Hypothalamus (tissue), 51 donors: ENCODE measurements at places on chromosomes 7 and 10.

DNA sequence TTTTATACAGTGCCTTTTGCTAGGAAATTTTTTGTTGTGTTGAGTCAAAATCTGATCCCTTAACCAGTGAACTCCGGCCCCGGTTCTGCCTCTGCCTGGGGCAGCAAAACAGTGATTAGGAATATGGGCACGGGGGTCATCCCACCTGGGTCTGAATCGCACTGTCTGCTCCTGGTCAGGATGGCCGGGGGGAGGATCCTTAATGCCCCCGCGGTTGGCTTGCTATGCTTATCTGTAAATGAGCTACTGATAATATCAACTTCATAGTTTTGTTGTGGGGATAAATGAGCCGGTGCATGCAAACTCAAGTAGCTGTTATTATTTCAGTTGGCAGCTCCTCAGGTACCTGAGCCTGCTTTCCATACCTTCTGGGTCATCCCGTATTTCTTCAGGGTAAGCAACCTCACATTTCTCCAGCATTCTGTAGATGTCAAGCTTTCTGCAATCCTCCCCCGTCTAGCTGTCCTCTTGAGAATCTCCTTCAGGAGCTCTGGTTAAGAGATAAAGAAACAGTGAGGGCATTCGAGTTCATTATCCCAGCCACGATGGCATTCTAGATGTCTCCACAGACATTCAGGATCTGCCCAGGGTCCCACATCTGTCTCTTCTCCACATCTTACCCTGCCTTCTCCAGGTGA is 592.2 kb downstream of the SDK1 start:
- DNase-seq, result no peak

DNA sequence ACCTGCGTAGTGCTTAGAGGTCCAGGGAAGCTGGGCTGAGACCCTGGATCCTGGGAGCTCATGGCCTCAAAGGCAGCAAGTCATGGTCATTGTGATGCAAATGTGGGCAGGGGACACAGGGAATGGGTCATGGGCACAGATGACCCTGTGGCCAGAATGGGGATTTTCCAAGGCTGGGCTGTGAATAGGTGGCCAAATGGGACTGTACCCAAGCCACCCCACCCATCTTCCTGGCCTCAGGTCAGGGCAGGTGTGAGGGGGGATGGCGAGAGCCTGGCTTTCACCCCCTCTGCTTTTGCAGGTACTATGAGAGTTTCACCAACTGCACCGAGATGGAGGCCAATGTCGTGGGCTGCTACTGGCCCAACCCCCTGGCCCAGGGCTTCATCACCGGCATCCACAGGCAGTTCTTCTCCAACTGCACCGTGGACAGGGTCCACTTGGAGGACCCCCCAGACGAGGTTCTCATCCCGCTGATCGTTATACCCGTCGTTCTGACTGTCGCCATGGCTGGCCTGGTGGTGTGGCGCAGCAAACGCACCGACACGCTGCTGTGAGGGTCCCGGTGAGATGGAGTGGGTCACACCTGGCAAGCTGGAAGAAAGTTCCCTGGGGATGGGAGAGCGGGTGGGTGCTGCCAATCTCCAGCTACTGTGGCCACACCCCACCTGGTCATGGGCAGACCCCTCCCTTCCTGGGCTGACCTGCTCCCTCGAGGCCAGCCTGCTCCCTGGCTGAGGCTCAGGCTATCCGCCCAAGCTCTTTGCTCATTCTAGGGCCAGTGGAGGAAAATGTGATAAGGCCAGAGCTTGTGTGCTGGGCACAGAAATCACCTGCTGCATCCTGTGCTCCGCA is 25.5 kb downstream of the RAMP3 start:
- DNase-seq, result no peak

DNA sequence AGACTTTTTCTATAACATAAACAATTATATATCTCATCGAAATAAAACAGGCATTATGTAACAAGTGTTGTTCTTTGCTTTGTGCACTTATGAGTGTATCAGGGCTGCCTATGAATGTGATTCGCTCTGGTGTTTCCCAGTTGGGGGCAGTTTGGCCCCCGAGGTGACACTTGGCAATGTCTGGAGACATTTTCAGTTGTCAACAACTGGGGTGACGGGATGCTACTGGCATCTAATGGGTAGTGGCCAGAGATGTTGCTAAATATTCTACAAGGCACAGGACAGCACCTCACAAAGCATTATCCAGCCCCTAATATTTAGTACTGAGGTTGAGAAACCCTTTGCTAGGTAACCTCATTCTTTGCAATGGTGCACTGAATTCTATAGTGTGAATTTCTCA is 83.3 kb downstream of the PLCE1 start:
- DNase-seq, result no peak

GRCh38 chr7:138521837-138522461 is 61.9 kb downstream of the TRIM24 start:
- no peak for DNase-seq

DNA sequence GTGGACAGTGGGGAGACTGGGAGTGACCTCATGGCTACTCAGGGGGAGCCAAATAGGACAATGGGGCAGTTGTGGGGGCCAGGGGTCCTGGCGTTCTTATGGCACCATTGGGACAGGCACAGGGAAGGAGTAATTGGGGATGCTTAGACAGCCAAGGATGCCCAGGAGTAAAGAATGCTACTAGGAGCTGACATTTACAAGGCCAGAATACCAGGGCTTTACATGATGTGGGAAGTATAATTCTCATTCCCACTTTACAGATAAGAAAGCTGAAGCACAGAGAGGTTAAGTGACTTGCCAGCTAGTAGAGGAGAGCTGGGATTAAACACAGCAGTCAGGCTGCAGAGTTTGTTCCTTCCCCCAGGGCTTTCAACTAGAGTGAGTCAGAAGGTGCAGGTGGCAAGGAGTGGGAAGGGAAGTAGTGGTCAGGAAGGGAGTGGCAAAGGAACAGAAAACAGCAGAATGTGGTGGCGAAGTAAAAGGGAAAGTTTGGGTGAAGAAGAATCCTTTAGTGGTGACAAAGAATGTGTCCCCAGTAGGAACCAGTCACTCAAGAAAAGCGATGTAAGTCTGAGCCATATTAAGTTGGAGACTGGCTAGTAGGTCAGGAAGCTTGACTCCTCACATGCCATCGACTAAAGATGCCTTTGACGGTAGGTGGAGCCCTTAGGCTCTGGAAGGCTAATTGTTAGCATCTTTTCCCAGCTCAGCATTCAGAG is 32.8 kb downstream of the CPVL start:
- DNase-seq, result no peak
